Stimulated activated CD4-positive, alpha-beta T cell treated with anti-CD3 and anti-CD28 coated beads, TNF-alpha, amount 100 ng/mL, for 24 hours (primary cell): ENCODE measurements at places on chromosomes 2 and 18.

GRCh38 chr2:200578778-200579177 lies 7.0 kb upstream of the AOX1 start:
- DNase-seq = no peak

DNA sequence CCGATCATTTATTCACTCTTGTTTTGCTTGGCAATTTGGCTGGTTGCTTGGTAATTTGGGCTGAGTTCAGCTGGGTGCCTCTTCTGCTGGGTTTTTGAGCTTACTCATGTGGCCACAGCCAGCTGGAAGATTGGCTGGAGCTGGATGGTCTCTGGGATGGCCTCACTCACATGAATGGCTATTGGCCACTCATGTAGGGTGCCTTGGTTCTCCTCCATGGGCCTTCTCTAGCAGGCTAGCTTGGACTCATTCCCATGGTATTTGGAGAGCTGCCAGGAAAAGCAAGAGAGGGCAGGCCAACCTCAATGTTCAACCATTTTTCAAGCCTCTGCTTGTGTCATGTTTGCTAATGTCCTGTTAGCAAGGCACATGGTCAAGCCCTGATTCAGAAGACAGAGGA lies 16.9 kb downstream of the ZAP70 start:
- no peak for DNase-seq

DNA sequence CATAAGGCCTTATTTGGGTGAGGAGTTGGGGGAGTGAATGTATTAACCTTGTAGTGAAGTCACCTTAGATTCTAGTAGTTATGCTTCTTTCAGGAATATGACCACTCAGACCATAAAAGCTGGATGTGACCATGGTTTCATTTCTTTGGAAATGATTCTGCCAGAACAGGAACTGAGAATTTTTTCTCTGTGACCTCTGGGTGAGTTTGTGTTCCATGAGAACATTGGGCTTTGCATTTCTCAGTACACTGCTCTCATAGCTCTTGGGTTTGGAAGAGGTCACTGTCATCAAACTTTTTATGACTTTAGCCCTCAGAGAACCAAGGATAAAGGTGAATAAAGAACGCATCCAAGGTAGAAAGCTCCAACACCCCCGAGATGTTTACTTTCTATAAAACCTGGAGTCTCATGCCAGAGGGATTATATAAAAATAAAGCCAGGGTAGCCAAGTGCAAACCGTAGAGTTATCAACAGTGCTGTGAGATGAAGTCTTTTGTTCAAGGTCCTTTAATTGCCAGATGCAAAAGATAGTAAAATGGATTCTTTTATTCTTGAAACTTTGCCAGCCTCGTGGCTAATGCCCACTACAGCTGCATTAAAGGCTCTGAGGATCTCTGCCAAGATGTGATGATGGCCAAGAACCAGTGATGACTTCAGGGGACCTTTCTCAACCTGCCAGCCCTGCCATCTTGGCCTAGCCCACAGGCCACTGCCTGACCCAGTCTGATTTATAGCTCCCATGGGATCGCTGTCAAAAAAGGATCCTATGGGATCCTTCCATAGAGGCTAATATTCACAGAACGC lies 27.8 kb upstream of the MAT2A start:
- DNase-seq = no peak

DNA sequence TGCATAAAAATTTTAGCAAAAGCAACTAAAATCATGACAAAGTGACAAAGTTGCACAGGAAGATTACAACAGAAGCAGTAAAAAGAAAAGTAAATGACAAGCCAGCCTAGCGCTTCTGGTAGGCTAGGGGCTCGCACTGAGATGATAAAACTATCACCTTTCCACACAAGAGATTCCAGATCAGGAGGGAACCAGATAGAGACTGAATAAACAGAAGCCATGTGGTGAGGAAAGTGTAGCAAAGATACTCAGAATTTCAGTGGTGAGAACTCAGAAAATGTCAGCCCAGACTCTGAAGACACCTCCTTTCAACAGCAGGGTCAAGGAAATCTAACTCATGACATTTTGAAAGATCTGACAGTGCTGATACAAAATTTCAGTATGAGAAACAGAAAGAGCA lies 77.4 kb upstream of the DNAJC10 start:
- no peak for DNase-seq

DNA sequence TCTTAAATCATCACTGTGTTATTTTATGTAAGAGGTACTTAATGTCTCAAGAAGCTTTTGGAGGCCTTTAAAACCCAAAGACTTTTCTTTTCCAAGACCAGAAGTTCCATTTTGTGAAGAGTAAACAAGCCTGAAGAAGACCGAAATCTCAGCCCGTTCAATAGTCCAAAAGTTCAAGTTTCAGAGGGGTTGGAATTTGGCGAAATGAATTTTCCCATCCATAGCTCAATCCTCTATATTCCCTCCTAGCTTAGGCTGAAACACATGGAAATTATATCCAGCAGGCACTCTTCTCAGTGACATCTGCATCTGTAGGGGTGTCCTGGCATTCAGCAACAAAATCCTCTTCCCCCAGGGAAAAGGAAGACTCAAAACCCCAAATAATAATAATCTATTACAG lies 344.6 kb downstream of the ARHGAP15 start:
- DNase-seq = no peak

- no peak for DNase-seq
Measured at GRCh38 chr2:225328192-225328591, 71.3 kb upstream of the NYAP2 start.

- no peak for DNase-seq
Measured at GRCh38 chr2:21194858-21195271, 71.1 kb downstream of the TDRD15 start.

DNA sequence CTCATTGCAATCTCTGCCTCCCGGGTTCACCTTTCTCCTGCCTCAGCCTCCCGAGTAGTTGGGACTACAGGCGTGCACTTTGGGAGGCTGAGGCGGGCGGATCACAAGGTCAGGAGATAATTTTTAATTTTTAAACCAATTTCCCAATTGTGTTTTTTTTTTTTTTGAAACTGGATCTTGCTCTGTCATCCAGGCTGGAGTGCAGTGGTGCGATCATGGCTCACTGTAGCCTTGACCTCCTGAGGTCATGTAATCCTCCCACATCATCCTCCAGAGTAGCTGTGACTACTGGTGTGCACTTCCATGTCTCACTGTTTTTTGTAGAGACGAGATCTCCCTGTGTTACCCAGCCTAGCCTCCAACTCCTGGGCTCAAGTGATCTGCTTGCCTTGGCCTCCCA lies 49.3 kb downstream of the GLS start:
- no peak for DNase-seq

- DNase-seq = peak; percentile 56
Measured at GRCh38 chr2:241271706-241272302, 43.7 kb downstream of the HDLBP start.

GRCh38 chr18:59621027-59621426 lies 76.2 kb downstream of the CCBE1 start:
- no peak for DNase-seq

DNA sequence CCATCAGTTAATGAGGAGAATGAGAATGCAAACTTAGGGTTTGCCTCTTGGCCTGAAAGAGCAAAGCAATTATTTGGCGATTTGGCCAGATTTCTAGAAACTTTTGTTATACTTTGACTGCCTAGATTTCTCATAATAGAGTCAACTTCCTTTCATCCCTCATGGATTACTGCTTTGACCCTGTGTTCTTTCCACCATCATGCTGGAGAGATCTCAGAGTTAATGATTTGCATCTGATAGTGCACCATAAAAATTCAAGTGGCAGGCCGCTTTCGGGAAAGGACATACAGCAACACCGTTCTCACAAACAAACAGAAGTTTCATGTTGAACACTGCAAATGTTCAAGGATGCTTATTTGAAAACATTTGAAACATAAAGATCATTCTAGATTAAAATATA lies 143.7 kb upstream of the ZFP36L2 start:
- DNase-seq = no peak

DNA sequence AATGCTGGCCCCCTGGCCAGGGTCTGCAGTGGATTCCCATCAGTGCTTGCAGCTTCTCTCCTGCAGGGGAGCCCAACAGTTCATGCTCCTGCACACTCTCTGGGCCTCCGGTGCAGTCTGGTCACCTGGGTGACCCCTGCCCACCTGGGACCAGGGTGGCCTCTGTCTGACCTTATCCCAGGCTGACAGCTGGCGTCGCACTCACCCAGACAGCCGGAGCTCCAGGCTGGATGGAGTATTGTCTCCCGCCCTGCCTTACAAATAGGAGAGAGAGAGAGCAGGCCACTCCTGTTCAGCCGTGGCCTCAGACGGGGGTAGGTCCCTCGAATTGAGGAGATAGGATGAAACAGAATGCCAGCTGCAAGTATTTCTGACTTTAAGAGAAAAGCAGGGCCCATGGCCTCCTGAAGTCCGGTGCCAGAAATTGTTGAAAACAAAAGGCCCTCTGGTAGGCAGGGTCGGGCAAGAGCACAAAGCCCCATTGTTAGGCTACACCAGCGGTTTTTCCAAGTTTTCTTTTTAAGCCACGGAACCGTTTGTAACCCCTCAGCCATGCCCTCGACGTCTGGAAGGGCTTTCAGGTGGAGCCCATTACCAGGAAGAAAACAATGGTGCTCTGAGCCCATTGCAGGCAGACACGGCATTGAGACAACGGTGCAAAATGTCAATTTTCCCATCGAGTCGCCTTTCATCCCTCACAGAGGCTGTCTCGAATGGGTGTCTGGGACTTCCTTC lies 258.4 kb downstream of the BCL11A start:
- DNase-seq = no peak

DNA sequence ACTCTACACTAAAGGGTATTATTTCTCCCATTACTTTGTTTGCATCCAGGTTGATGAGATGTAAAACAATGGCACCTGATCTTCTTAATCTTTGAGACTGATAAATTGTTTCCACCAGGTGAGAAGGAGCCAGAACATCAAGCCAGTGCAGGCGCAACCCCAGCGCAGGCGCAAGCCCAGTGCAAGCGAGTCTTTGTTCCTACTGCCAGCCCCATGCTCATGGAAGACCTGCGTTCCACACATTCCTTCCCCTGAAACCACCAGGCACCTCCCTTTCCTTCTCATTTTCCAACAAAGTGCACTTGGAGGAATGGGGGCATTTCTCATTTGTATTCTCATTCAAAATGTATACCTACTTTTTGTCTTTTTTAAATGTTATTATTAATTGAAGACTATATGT lies 188.7 kb upstream of the SMAD2 start:
- DNase-seq = no peak

DNA sequence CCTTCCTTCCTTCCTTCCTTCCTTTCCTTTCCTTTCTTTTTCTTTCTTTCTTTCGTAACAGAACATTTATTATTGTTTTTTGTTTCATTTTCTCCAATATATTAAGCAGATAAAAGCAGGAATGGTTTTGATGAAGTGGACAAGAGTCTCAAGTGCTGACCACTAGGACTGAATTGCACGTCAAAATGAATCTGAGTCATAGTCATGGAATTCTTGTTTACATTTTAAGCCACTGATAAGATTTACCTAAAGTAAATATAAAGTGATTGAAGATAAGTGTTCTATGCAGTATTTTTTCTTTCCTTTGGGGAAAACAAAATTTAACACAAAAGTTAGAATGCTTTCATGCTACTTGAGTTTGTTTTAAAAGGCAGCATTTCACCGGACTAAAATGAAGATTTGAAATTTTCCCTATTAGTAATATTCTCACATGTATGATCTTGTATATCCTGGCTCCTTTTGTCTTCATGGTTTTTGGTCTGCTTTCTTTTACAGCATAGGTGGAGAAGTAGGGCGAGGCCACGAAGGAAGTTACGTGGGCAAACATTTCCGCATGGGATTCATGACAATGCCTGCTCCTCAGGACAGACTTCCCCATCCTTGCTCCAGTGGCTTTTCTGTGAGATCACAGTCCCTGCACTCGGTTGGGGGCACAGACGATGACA lies 113.5 kb downstream of the NYAP2 start:
- DNase-seq = no peak

- DNase-seq = no peak
Measured at GRCh38 chr2:224938651-224939182, 103.6 kb downstream of the DOCK10 start.

DNA sequence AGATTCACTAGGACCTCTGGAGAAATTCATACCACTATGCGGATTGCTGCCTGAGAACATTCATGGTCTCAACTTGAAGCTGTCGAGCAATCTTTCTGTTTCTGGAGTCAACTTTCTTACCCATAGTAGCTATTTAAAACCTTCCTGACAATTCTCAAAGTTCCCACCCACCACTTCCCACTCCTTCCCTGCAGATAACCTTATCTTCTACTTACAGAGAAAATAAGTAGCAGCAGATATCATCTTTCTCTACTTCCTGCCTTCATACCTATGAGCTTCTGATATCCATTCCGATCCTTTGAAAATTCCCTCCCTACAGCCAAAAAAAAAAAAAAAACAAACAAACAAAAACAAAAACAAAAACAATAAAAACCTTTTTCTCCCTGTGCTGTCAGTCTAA lies 81.2 kb upstream of the CYRIA start:
- DNase-seq = no peak

- no peak for DNase-seq
Measured at GRCh38 chr18:32025744-32026143, 7.1 kb downstream of the RNF125 start.

DNA sequence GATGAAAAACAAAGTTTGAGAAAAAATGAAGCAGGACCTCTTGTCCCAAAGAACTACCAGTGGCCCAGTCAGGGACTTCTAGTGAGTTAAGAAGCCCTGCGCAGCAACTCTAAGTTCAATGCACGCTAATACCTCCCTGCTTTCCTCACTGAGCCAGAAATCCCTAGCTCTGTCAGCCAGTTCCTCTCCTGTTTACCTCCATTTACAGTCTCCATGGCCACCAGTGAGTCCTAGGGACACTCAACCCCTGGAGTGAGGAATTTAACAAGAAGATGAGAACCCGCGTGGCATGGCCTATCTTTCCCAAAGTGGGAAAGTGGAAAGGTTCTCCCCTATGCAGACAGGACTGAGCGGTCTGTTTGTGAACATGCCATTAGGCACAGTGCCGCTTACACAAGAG lies 31.0 kb downstream of the MRPL33 start:
- no peak for DNase-seq

DNA sequence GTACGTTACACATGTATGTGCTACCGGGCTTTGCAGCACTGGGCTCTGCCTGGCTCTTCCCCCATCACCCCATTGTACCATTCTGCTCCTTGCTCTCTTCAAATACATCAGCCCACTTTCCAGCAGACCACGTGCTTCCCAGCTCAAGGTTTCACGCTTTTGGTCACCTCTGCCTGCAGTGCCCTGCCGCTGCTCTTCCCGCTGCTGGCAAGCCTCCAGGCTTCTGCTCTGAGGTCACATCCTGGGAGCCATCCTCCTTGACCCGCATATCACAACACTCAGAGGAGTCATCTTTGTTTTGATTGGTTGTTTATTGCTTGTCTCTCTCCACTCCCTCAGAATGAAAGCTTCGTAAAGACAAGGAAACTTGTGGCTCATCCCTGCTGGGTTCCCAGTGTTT lies 34.1 kb downstream of the KIF5C start:
- no peak for DNase-seq

DNA sequence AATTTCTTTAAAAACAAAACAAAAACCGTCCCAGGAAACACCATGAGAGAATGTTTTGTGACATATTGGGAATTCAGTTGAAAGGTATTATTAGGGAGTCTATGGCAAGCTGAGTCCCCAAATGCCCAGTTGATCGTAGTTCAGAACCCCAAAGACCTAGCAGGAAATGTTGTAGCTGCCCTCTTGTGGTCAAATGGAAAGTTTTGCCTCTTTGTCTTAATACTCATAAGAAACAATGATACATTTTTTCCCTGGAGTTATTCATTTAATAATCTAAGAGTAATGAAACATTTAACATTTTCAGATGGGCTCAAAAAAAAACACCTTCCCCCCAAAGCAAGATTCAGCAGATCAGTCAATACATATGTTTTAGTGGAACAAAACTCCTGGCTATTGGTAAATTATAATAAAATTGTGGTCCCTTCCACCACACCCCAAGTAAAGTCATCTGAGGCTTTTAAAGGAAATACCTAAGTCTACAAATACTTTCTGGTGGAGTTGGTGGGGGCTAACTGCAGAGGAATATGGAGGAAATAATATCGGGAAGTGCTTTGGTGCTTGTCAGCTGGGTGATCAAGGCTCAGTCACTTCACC lies 37.8 kb upstream of the EFEMP1 start:
- no peak for DNase-seq
